Fibroblast of the conjunctiva (primary cell): ENCODE measurements at places on chromosomes 4 and X.
A peak's percentile ranks its signal among the peaks of the same experiment; 100 is the strongest.

- no peak for DNase-seq
These were observed 6.5 kb downstream of the ZNF185 start for GRCh38 chrX:152904151-152905080.

GRCh38 chrX:133495464-133496391, 80.4 kb upstream of the GPC4 start:
- DNase-seq, result peak; percentile 71

DNA sequence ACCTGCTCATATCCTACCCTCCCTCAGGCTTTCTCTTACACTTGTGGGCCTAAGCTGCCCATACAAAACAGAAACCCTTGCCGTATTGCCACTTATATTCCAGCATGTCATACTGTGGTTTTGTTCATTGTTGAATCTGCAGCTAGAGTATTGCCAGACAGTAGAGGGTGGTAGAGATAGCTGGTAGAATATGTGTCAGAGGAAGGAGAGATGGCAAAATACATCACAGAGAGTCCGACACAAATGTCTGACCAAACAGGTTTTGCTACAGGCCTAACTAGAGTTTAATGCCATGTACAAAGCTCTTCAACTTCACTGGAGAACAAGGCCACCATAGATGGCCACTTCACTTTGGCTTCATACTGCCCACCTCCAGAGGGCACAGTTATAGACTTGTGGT, 160.1 kb downstream of the EFHC2 start:
- no peak for DNase-seq

- DNase-seq, result peak; percentile 23
These were observed 97.4 kb downstream of the COL4A5 start for GRCh38 chrX:108537005-108537404.

DNA sequence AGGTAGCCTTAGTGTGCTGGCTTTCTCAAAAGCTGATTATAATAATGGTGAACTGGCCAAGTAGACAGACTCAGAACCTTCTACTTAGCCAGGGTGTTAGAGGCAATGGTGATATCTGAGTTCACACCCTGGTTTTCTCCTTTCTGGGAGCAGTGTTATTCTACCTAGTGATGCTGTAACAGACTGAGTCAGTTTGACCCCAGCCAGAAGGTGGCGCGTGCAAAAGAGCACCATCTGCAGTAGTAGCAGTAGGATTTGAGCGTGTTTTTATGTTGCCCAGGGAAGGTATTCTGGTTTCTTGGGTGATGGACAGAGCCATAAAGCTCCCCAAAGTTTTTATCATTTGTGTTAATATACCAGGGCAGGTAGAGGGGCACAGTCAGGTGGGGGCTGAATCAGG, 143.8 kb upstream of the CPXCR1 start:
- DNase-seq, result no peak

- no peak for DNase-seq
These were observed 1285.8 kb downstream of the TECRL start for GRCh38 chr4:63123441-63123840.

DNA sequence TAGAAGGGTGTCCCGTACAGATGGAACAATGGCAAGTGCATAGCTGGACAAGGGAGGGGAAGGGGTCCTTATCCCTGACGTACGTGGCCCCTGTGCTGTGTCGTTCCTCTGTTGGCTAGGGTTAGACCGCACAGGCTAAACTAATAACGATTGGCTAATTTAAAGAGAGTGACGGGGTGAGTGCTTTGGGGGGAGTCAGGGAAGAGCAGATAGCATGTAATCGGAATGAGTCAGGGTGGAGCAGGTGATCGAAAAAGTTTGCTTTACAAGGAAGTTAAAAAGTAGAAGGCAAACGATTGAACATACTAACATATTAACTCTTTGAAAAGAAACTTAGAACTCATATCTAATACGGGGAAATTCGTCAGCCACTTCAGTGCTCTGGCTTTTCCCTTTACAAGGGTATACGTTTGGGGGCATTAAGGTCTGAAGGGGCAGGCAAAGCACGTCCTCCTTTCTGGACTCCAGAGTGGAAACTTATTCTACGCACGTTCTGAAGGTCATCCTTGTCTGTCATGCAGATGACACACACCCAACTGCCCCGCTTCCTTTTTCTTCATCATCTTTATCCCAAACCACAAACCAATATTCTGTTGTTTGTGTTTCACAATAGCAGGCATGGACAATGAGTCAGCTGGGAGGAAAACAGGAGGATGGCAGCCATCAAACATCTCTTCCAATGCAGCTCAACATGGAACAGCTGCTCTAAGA, 10.2 kb upstream of the CRLF2 start:
- no peak for DNase-seq
